Activated CD8-positive, alpha-beta T cell treated with anti-CD3 and anti-CD28 coated beads for 36 hours (primary cell): ENCODE measurements at places on chromosomes 5 and 9. TPM values are rescaled to one million over a fixed set of nuclear protein-coding genes. Genes with fewer than 3 reads are reported as not detected.

GRCh38 chr5:72179816-72180440 lies 72.7 kb downstream of the MAP1B start:
- H3K36me3 ChIP-seq, result no peaks in the 10 kb centered on the region
- no peak overlapping the region for H3K4me3 ChIP-seq
- DNase-seq, result no peak
- H3K27ac ChIP-seq, result no peak overlapping the region

GRCh38 chr5:66415208-66415607 lies 181.0 kb upstream of the MAST4 start:
- no peaks in the 10 kb centered on the region for H3K36me3 ChIP-seq
- no peaks in the 10 kb centered on the region for H3K27me3 ChIP-seq

GRCh38 chr9:115553060-115553773 lies 435.3 kb upstream of the TNC start:
- no peaks in the 10 kb centered on the region for H3K36me3 ChIP-seq
- H3K27me3 ChIP-seq, result peaks cover 2% of the 10 kb centered on the region
- H3K27ac ChIP-seq, result no peak overlapping the region
- H3K4me3 ChIP-seq, result no peak overlapping the region
- no peaks in the 10 kb centered on the region for H3K4me1 ChIP-seq

DNA sequence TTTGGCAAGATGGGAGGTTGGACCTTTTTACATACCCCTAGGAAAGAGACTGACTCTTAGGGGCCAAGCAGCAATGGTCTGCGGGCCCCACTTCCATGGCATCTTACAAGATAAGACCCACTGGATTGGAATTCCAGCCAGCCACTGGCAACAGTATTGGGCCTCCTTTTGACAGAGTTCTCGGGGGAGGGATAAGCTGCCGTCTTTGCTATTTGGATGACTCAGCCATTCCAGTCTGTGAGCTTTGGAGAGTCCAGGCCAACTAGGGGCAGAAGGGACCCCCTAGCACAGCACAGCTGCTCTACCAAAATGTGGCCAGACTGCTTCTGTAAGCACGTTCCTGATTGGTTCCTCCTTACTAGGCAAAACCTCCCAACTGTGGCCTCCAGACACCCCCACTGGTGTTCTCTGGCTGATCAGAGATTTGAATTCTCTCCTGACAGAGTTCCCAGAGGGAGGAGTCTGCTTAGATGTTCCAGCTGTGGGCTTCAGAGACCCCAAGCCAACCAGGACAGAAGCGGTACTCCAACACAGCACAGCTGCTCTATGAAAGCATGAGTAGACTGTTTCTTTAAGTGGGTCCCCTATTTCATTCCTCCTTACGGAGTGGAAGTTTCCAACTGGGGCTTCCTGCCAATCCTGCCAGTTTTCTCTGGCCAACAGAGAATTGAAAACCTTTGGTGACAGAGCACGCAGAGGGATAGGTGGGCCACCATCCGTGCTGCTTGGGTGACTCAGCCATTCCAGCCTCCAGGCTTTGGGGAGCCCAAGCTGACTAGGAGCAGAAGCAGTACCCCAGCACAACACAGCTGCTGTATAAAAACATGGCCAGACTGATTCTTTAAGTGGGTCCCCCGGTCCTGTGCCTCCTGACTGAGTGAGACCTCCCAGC lies 672.1 kb upstream of the RIOK2 start:
- H3K27ac ChIP-seq, result no peak overlapping the region
- no peaks in the 10 kb centered on the region for H3K4me1 ChIP-seq

- peaks cover 2% of the 10 kb centered on the region for H3K4me1 ChIP-seq
- no peak for DNase-seq
- H3K27me3 ChIP-seq, result peaks cover 18% of the 10 kb centered on the region
- H3K4me3 ChIP-seq, result no peak overlapping the region
- no peak overlapping the region for H3K27ac ChIP-seq
Measured at GRCh38 chr9:88998503-88998902, 7.2 kb downstream of the S1PR3 start.

GRCh38 chr9:136901516-136902258 lies 15.4 kb downstream of the TRAF2 start:
- peak overlapping the region; percentile 96 for H3K27ac ChIP-seq
- DNase-seq, result peak; percentile 84
- H3K4me3 ChIP-seq, result peak overlapping the region; percentile 47
- no peaks in the 10 kb centered on the region for H3K27me3 ChIP-seq
- H3K4me1 ChIP-seq, result peaks cover 45% of the 10 kb centered on the region

DNA sequence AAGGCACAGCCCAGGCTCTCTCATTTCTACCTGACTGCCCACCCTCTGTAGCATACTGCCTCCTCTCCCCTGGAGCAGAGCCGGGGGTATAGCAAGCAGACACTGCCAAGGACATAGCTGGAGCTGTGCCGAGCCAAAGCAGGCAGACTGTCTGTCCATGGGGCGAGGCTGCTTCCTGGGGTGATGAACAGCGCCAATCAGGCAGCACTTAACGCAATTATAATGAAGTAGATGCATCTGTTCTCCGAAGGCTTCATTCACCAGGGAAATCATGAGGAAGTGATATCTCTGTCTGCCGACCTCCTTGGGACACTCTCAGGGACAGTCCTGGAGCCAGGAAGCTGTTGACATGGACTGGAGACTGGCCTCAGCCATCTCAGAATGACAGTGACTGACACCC lies 230.7 kb downstream of the ASTN2 start:
- no peaks in the 10 kb centered on the region for H3K4me1 ChIP-seq
- H3K4me3 ChIP-seq, result no peak overlapping the region
- DNase-seq, result no peak
- H3K27ac ChIP-seq, result no peak overlapping the region
- no peaks in the 10 kb centered on the region for H3K36me3 ChIP-seq

Gene CFAP90
- not detected for total RNA-seq

Gene NMUR2
- total RNA-seq, result not detected

Gene AHRR
- 26.3 TPM for total RNA-seq
